ENCODE measurements at places on chromosomes 13 and 19.
A peak's percentile ranks its signal among the peaks of the same experiment; 100 is the strongest.

DNA sequence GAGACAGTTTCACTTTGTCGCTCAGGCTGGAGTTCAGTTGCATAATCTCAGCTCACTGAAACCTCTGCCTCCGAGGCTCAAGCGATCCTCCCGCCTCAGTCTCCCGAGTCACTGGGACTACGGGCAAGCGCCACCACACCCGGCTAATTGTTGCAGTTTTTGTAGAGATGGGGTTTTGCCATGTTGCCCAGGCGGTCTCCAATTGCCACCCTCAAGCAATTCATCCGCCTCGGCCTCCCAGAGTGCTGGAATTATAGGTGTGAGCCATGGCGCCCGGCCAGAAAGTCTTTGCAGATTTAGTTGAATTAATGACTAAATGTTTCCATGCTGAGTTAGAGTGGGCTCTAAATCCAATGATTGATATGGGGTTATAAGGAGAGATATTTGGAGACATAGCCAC lies 4.5 kb upstream of the CADM4 start:
- no peak for DNase-seq

GRCh38 chr13:64314331-64314730 lies 2898.7 kb upstream of the PCDH20 start:
- no peak for DNase-seq

DNA sequence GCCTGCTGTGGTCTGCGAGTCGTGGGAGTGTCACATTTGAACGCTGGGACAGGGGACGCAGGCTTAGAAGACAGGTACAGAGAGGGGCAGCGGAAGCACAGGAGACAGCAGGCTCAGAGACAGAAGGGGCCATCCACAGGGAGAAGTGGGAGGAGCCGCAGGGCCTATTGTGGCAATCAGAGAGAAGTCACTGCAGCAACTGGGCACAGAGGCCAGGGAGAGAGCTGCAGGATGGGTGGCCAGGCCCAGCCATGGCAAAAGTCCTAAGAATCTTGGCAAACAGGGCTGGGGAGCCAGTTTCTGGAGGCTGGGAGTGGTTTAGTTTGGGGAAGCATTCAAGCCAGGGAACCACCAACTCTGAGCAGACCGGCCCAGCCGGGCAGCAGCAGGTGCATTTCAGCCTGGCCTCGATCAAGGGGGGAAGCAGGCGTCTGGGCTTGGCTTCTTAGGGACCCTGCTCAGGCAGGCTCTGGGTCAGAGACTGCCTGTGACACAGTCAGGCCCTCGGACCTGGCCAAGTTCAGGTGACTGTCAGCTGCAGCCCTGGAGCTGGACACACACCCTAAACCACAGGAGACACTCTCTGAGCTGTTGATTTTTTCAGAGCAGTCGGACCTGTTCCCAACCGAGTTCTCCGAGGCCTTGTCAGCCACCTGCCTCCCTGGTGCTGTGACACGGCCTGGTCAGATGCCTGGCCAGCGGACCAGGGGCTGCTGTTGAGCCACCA lies 11.8 kb downstream of the SH3GL1 start:
- DNase-seq: no peak

DNA sequence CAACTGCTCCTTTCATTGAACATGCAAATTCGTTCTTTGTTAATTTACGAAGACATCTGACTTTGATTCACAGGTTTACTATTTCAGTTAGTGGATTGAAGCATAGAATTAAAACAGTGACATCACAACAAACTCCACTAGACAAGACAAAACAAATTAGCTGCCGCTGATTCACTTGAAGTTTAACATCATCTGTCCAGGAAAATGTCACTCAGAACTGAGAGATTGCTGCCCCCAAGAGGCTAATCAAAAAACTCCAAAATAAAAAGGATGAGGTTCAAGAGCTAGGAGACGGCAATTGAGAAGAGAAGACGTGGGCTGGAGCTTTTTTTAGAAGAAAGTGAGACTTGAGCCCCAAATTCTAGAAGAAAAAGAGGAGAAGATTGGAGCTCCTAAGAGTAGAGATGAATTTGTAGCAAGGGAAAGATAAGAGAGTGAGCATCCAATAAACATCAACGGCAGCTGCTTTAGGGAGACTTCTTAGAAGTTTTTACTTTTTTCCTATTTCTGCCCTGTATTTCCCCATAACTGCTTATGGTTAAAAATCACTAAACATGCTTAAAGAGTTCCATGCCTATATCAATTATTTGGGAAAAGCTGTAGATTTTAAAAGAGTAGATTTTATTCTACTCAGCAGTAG lies 40.8 kb upstream of the TPP2 start:
- no peak for DNase-seq

- no peak for DNase-seq
Measured at GRCh38 chr13:76820759-76821158, 65.4 kb downstream of the KCTD12 start.

- DNase-seq: no peak
Measured at GRCh38 chr13:111864566-111864965, 202.4 kb upstream of the SOX1 start.

GRCh38 chr19:56116606-56117005 lies 4.5 kb downstream of the ZNF787 start:
- no peak for DNase-seq

- no peak for DNase-seq
Measured at GRCh38 chr13:46008631-46009030, 43.9 kb downstream of the ZC3H13 start.

- no peak for DNase-seq
Measured at GRCh38 chr13:113468472-113469201, 15.3 kb upstream of the ADPRHL1 start.

DNA sequence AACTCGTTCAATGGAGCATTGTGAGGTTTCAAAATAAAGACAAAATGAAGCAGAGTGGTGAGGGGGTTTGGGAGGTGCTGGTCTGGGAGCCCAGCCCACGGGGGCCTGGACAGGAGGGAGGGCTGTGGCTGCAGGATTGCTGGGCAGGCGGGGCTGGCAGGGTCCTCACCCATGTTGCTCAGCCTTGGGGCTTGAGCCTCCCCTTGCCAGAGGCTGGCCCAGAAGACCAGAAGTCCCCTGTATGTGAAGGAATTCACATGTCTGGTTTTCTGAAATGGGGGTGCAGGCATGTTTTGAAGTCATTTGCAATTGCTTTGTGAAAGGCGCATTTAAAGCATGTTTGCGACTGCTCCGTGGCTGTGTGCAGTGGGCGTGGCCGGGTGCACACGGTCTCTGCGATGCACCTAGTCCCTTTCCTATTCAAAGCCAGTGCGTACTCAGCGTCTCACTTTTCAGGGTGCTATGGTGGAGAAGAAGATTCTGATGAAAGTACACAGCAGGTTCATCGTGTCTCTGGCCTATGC lies 2.3 kb downstream of the GRK1 start:
- DNase-seq: no peak

GRCh38 chr13:42345367-42345766 lies 73.4 kb downstream of the AKAP11 start:
- no peak for DNase-seq

DNA sequence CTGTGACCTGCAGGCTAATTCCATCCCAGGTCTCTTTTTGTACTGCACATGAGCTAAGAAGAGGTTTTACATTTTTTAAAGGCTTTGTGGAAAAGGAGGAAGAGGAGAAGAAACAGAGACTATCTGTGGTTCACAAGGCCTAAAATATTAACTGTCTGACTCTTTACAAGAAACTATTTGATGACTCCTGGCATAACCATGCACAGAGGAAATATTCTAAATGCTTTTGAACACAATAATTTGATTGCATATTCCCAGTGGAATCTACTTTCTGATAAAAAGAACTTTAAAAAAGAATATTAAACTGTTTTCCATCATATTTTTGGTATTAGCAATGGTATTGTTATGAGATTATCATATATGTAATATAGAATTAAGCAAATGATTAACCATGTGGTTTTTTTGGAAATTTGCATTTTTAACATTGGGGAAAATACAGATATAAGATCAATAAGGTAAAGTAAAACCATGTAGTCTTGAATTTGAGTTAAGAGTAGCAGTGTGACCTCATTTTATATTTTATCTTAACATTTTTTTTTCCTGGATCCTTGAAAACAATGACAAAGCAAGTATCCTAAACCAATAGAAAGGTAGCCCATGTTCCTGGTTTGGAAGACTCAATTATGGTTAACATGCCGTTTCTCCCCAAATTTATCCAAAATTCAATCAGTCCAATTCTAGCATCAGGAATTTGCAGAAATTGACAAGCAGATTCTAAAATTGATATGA lies 251.0 kb downstream of the UQCRFS1 start:
- DNase-seq: no peak

DNA sequence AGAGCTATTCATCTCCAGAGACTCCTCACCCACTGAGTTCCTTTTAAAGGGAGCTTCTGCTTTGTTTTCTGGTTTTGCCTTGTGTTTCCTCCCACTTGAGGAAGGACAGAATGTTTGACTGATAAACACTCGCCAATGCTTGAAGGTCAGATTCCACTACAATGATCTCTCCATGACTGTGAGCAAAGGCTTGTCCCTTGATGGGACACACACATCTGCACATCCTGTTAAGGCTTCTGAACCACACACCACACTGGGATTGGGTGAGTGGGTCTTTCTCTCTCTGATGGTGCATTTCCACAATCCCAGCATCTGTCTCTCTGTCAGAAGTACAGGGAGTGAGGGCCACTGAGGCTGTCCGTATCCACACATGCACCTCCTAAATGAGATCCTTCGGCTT lies 245.3 kb downstream of the IRS2 start:
- no peak for DNase-seq

- DNase-seq: no peak
Measured at GRCh38 chr13:83738407-83738806, 143.9 kb downstream of the SLITRK1 start.

- peak; percentile 40 for DNase-seq
Measured at GRCh38 chr19:29872224-29872731, 60.5 kb downstream of the CCNE1 start.

- DNase-seq: peak; percentile 99
Measured at GRCh38 chr13:30744056-30744680, 8.8 kb downstream of the ALOX5AP start.

DNA sequence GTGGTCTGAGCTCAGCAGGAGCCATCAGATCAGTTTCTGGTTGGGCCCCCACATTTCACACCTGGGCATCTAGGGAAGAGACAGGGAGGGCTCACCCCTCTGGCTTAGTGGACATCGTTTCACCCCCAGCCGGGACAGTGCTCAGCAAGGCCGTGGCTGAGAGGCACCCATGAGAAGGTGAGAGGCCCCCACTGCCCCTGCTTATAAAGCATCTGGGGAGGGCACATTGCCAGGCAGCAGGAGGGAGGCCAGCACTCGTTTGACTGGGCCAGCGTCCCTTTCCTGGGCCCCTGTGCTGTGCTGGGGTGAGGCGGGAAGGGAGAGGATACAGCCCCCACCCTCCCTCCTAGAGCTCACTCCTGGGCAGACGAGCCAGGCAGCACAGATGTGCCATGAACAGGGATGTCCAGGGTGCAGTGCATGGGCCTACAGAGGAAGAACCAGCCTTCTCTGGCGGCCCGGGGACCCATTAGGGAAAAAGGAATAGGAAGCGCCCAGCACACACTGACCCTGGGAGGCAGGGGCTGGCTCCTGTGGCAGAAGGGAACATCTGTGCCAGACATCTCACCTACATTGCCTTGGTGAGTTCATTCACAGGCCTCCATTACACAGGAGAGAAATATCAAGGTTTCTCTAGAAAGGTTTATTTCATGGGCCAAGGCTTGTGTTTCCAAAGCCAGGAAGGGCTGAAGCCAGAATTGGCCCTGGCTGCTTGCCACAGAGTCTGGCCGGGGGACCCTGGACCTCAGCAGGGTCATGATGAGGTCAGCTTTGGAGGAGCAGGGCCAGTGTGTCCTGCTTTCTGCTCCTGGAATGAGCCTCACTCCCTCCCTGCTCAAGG lies 7.7 kb downstream of the AP1M1 start:
- DNase-seq: no peak

- DNase-seq: no peak
Measured at GRCh38 chr19:32164384-32164992, 180.9 kb upstream of the ZNF507 start.

DNA sequence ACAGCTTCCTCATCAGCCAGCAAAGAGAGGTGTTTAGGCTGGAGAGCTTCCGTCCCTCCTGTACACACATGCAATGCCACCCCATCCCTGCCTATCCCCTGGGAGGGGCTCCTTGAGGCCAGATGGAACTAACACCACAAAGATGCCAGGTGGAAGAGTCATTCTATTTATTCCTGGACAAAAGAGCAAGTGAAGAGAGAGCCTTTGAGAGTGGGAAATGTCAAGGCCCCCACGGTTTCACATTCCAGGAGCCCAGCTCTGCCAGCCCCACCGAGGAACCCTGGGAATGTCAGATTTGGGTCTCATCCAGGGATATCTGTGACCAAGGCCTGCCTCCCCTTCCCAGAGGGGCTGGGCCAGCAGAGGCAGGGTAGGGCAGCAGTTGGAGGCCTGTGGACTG lies 30.8 kb upstream of the IGFL1 start:
- no peak for DNase-seq

DNA sequence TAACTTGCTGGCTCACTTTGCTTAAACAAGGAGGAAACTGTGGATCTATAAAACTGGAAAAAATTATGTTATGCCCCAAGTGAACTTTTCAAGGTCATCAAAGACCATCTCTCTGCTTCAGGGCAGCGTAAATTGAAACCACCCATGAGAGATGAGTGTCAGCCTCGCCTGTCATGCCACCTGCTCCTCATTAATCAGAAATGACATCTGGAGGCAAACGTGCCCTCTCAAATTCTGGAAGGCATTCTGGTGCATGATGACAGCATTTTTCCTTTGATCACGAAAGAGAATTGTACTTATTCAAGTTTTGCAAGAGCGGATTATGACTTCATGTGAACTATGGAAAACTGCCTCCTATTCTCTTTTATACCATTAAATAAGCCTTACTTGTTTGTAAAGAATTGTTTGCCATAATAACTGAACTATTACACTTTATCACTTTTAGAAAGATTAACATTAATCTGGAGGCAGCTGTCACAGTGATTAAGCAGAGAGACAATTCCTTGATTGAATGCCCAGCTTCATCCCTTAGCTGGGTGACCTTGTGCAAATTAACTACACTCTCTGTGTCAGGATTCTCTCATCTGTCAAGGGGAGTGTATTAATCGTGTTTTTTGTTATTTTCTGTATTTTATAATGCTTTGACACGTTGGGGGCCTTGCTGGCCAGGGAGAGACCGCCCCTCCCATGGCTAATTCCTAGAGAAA lies 17.0 kb upstream of the SACS start:
- no peak for DNase-seq

GRCh38 chr13:39379118-39379517 lies 223.9 kb downstream of the LHFPL6 start:
- DNase-seq: no peak

- no peak for DNase-seq
Measured at GRCh38 chr19:57773488-57773887, 4.0 kb downstream of the ZNF586 start.

GRCh38 chr13:72808917-72809500 lies 27.1 kb downstream of the PIBF1 start:
- DNase-seq: no peak

GRCh38 chr13:49543656-49544055 lies 41.7 kb downstream of the RCBTB1 start:
- DNase-seq: no peak

GRCh38 chr13:47678201-47678968 lies 322.7 kb downstream of the SUCLA2 start:
- no peak for DNase-seq

- DNase-seq: no peak
Measured at GRCh38 chr19:2609389-2610116, 92.9 kb downstream of the GNG7 start.
